CD4-positive, alpha-beta T cell treated with Interleukin-21 for 1 hour (primary cell): ENCODE measurements at places on chromosomes 5 and 9.

GRCh38 chr9:16960084-16960483 lies 89.6 kb upstream of the BNC2 start:
- DNase-seq, result no peak

GRCh38 chr9:115229496-115229895 lies 111.5 kb upstream of the TNC start:
- no peak for DNase-seq

DNA sequence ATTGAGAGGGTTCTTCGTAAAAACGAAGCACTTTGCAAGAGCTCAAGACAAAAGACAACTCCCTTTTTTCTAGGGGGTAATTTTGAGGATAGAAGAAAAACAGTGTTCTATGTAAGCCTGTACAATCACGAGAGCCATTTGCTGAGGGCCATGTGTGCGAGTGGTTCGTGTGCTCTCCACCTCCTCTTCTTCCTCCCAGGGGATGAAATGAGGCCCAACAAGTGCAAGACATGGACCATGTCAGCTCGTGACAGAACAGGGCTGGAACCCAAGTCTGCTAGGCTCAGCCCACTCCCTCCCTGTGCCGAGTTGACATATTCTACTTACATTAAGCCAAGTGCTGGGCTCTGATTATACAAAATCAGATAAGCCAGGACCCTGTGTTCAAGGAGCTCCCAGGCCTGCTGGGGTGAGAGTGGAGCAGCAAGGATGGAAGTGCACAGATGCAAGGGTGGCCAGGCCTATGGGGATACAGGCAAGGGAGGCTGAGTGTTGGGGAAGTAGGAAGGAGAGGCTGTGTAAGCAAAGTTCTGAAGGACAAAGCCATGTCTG lies 97.9 kb upstream of the MSX2 start:
- no peak for DNase-seq

DNA sequence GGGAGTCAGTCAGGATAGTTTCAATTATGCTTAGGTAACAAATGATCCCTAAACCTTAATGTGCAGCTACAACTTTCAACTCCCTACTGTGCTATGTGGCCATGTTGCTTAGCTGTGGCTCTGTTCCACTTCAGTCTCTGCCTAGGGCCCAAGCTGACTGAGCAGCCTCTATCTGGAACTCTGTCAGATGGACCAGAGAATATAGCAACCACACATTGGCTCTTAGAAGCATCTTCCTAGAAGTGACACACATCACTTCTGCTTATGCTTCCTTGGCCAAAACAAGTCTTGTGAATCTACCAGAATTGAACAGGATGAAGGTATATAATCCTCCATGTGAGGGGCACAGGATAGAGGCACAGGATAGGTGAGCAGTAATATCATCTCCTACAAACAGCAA lies 36.7 kb upstream of the TNC start:
- DNase-seq, result no peak

- no peak for DNase-seq
These were observed 11.7 kb upstream of the CERCAM start for GRCh38 chr9:128408963-128409431.

GRCh38 chr9:74846766-74847165 lies 41.0 kb downstream of the TRPM6 start:
- no peak for DNase-seq

GRCh38 chr5:106290841-106291240 lies 1379.9 kb downstream of the EFNA5 start:
- no peak for DNase-seq

GRCh38 chr5:31758803-31759425 lies 120.0 kb downstream of the PDZD2 start:
- no peak for DNase-seq

DNA sequence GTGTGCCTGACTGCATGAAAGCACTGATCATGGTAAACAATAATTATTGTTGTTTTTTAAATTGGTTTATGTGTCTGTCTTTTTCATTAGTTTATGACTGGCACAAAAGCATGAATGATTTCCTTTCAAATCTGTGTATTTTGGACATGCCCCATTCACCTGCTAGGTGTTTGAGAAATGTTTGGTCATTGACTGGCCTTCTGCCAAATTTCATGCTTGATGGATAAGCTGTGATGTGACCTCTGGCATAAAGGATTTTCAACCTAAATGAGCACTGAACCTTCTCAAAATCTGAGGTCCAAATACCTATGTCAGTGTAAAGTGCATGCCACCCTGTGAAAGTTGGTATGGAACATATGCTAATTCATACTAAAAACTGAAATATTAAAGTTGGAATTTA lies 204.5 kb downstream of the BRINP1 start:
- DNase-seq, result no peak

- DNase-seq, result no peak
These were observed 27.7 kb downstream of the G3BP1 start for GRCh38 chr5:151799407-151799806.

DNA sequence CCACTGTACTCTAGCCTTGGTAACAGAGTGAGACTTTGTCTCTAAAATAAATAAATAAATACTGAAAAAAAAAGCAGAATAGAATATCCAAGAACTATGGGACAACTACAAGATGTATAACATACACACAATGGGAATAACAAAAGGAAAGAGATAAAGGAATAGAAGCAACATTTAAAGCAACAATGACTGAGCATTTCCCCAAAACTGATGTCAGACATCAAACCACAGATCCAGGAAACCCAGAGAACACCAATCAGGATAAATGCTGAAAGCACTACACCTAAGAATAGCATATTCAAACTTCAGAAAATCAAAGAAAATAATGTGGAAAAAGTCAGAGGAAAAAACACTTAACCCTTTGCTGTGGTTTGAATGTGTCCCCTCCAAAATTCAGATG lies 436.4 kb downstream of the ACTL7B start:
- no peak for DNase-seq

DNA sequence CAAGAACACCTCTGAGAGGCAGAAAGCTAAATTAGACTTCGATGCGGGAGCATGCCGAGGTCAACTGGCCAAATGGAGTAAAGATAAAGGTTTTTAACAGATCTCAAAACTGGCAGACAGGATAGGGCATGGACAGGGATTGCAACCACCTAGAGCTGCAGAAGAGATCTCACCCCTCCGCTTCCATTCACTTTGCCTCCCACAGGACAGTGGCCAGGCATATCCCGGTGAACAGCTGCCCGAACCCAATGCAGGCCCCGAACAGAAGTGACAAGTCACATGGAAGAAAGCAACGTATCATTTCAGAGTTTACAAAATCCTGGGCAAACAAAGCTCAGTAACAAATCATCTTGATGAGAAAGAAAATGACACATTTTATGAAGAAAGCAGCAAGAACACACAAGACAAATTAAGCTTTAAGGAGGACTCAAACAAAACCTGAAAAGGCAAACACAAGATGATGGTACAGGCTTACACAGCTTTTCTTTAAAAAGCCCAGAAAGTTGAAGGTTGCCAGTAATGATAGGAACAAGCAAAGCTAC lies 18.4 kb downstream of the RNF130 start:
- DNase-seq, result no peak

GRCh38 chr9:9392755-9393154 lies 1220.0 kb downstream of the PTPRD start:
- DNase-seq, result no peak
